ENCODE measurements at places on chromosomes 16 and 17. TPM values are rescaled to one million over a fixed set of nuclear protein-coding genes. Genes with fewer than 3 reads are reported as not detected.

LAT gene
- polyA plus RNA-seq: 13.2 TPM

AURKB gene
- polyA plus RNA-seq: 22.6 TPM

PMP22 gene
- polyA plus RNA-seq: 74.0 TPM

ACSM2B gene
- 1.4 TPM for polyA plus RNA-seq

ZFP90 gene
- 19.4 TPM for polyA plus RNA-seq

RILP gene
- 9.0 TPM for polyA plus RNA-seq

KRT39 gene
- not detected for polyA plus RNA-seq

SPATA22 gene
- polyA plus RNA-seq: not detected

KLHL10 gene
- polyA plus RNA-seq: 0.06 TPM

HAS3 gene
- polyA plus RNA-seq: 1.2 TPM

KCNJ18 gene
- polyA plus RNA-seq: not detected

FOXL1 gene
- polyA plus RNA-seq: 5.1 TPM

NXPH3 gene
- polyA plus RNA-seq: 0.52 TPM

All from large intestine (tissue), 12 donors.